ENCODE measurements at places on chromosomes 3 and 15.

DNA sequence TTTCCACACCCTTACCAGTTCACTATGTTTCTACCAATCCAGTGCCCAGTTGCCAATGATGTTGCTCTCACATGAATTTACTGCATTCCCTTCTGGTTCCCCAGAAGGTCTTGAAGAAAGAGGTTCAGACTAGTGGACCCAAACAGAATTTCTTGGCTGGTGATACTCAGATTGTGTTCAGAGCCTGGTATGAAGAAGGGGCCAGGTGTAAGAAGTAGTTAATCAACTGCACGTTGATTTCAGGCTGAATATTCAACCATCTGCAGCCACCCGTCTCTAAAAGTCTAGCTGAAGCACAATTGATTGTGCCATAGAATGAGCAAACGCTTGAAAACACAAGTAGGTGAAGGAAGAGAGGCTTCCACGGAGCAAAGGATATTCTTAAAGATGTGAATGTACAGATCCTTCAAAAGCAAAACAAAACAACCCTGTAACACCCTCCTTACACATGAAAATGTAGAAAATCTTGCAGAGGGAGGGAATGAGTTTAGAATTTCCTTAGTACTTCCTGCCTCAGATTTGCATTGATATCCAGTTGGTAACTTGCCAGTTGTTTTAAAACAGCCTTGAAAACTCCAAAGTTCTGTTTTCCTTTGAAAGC is 4.7 kb downstream of the RBMS3 start:
- DNase-seq = no peak

GRCh38 chr3:143443851-143444331 is 324.3 kb downstream of the CHST2 start:
- DNase-seq = no peak

DNA sequence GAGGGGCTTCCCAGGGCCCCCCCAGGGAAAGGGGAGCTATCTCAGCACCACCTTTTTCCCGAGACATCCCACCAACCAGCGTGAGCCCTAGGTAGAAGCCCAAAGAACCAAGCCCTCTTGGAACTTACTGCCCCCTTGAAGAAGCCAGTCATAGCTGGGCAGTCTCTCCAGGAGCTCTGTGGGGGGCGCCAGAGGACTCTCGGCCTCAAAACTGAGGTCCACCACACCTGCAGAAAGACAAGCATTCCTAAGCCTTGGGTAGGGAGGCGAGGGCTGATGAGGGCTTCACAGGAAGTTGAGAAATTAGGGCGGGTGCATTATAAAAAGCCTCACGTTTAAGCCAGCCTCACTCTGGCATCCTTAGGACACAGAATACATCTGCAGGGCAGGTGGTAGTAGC is 9.0 kb downstream of the SSUH2 start:
- DNase-seq = no peak

- no peak for DNase-seq
These were observed 6.8 kb downstream of the CSTA start for GRCh38 chr3:122331886-122332285.

DNA sequence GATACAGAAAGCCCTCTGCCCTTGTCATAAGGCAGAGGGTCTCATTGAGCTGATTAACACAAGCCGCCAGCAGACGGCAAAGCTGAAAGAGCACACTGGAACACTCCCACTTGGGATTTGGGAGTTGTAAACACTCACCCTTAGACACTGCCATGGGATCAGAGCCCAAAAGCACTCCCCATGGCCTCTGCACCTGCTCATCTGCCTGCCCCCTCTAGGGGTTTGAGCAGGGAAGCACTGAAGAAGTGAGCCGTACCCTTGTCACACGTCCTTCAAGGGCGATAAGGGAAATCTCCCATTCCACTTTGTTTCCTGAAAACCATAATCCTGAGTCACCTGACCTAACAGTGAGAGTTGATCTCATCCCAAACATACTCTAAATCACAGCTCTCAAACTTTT is 14.7 kb downstream of the FSIP1 start:
- no peak for DNase-seq
